ENCODE measurements at places on chromosomes 2 and 18. TPM values are rescaled to one million over a fixed set of nuclear protein-coding genes. Genes with fewer than 3 reads are reported as not detected.

The SPATA3 gene
- not detected for total RNA-seq

- no peaks in the 10 kb centered on the region for H3K4me1 ChIP-seq
- DNase-seq: no peak
- H3K27me3 ChIP-seq: no peaks in the 10 kb centered on the region
- no peak overlapping the region for H3K4me3 ChIP-seq
- no peaks in the 10 kb centered on the region for H3K36me3 ChIP-seq
Measured at GRCh38 chr2:206611191-206611590, 31.1 kb upstream of the FAM237A start.

DNA sequence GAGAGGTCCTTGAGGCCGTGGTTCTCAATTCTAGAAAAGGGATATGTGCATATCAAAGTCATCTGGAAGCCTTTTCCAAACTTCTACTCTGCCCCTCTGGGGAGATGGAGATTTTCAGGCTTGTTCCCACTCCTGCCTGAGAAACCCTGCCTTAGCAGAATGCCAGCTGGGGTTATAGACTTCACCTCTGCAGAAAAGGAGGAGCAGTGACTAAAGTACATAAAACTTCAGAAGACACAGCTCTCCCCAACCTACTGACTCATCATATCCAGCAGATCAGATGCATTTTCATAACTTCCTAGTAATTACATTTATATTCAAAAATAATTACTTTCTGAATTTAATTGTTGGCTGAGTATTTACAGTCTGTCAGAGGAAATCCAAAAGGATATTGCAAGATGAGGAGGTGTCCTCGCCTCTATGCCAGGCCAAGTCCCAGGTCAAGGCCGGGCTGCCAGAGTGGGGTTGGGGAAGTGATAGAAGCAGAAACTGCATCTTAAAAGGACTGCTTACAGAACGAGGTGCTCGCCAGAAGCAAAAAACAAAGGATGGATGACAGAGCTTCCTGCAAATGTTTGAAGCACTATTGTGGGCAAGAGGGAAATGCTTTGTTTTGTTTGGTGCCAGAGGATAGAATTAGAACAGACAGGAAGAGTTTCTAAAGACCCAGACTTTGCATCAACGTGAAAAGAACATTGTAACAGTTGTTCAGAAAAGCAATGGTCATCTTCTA lies 75.6 kb upstream of the APCDD1 start:
- no peak for DNase-seq
- H3K27ac ChIP-seq: peak overlapping the region; percentile 26
- no peak overlapping the region for H3K4me3 ChIP-seq
- no peaks in the 10 kb centered on the region for H3K4me1 ChIP-seq

DNA sequence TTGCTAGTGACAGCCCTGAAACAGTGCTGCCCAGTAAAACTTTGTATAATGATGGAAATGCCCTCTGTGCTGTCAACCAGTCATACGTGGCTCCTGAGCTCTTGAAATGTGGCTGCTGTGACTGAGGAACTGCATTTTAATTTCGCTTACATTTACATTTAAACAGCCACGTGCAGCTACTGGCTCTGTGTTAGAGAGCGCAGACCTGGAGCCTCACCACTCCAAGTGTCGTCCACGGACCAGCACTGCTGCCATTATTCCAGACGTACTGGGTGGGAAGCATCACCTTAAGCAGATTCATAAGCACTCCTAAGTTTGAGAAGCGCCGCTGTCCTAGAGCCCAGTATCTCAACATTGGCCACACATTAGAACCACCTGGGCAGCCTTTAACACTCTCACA lies 77.0 kb upstream of the MGAT4A start:
- H3K4me1 ChIP-seq: peaks cover 11% of the 10 kb centered on the region
- H3K27me3 ChIP-seq: no peaks in the 10 kb centered on the region
- no peak overlapping the region for H3K27ac ChIP-seq
- H3K36me3 ChIP-seq: no peaks in the 10 kb centered on the region
- DNase-seq: no peak

GRCh38 chr2:6336752-6337471 lies 528.8 kb downstream of the CMPK2 start:
- H3K36me3 ChIP-seq: no peaks in the 10 kb centered on the region
- H3K4me1 ChIP-seq: no peaks in the 10 kb centered on the region
- H3K27me3 ChIP-seq: no peaks in the 10 kb centered on the region
- no peak overlapping the region for H3K27ac ChIP-seq

DNA sequence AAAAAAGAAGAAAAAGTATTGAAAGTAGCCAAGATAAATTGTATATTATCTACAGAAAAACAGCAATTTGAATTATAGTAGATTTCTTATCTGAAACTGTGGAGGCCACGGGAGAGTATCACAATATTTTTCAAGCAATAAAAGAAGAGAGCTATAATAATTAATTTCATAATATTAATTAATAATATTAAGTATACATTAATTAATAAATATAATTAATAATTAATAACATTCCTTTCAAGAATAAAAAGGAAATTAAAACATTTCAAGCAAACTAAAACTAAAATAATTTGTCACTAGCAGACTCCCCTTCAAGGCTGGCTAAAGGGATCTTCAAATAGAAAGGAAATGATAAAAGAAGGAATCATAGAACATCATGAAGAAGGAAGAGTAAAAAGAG lies 372.7 kb upstream of the KYNU start:
- H3K27ac ChIP-seq: no peak overlapping the region
- no peaks in the 10 kb centered on the region for H3K36me3 ChIP-seq
- DNase-seq: no peak
- no peaks in the 10 kb centered on the region for H3K4me1 ChIP-seq
- no peak overlapping the region for H3K4me3 ChIP-seq

GRCh38 chr18:6648581-6648980 lies 80.9 kb upstream of the ARHGAP28 start:
- no peak for DNase-seq
- no peak overlapping the region for H3K27ac ChIP-seq
- H3K27me3 ChIP-seq: no peaks in the 10 kb centered on the region
- no peak overlapping the region for H3K4me3 ChIP-seq

GRCh38 chr2:9440058-9440727 lies 16.7 kb downstream of the CPSF3 start:
- no peak overlapping the region for H3K27ac ChIP-seq
- no peaks in the 10 kb centered on the region for H3K27me3 ChIP-seq
- no peak for DNase-seq
- H3K4me1 ChIP-seq: no peaks in the 10 kb centered on the region

DNA sequence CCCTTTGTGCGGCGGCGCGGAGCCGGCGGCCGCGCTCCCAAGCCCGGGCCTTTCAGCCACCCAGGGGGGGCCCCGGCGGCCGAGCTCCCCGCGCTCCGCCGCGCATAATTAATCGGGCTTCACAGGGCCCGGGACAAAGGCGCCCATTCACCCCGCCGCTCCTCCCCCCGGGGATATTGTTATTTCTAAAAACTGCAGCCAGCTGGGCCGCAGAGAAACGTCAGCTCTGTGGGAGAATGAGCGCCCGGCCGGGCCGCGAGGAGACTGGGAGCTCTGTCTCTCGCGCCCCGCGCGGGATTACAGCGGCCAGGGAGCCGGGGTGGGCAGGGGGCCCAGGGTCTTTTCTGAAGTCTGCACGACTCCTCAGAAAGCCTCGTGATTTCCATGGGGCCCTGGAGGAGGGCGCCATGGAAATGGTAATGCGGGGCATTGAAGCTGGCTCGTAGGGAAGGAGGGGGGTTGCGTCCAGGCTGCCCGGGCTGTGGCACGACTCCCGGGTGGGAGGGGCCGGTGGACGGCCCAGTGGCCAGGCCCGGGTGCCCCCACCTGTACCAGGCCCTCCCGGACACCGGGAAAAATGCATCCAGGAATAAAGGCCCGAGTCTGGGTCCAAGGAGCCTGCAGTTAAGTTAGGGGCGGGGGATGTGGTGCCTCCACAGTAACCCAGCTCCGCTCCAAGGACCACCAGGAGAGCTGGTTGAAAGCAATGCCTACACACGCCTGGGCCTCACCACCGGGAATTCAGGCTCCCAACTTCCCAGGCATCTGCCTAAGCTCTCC lies 125.3 kb downstream of the ZFP36L2 start:
- peaks cover 23% of the 10 kb centered on the region for H3K4me1 ChIP-seq
- H3K4me3 ChIP-seq: peak overlapping the region; percentile 40
- no peaks in the 10 kb centered on the region for H3K36me3 ChIP-seq
- H3K27ac ChIP-seq: peak overlapping the region; percentile 46
- peak; percentile 45 for DNase-seq
- H3K27me3 ChIP-seq: no peaks in the 10 kb centered on the region

DNA sequence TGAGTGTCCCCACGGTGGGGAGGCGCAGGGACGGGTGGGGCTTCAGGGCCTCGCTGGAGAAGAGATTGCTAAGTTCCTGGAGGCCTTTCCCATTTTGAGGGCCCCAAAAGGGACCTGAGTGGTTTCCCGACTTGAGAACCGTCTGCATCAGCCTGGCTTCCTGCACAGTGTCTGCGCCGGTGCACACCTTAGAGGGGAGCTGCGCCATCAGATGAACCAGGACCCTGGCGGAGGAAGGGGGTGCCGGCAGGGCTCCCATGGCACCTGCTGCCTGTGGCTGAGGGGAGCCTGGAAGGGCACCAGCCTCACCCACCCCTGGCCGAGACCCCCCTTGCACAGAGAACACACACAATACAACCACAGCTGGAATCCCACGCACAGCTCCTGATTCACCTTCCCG lies 465.1 kb upstream of the MYT1L start:
- no peak overlapping the region for H3K27ac ChIP-seq
- no peak overlapping the region for H3K4me3 ChIP-seq
- no peaks in the 10 kb centered on the region for H3K4me1 ChIP-seq
- H3K27me3 ChIP-seq: no peaks in the 10 kb centered on the region
- no peaks in the 10 kb centered on the region for H3K36me3 ChIP-seq
- DNase-seq: no peak

- H3K36me3 ChIP-seq: peaks cover 6% of the 10 kb centered on the region
- H3K27ac ChIP-seq: no peak overlapping the region
- DNase-seq: no peak
- H3K4me1 ChIP-seq: no peaks in the 10 kb centered on the region
- no peaks in the 10 kb centered on the region for H3K27me3 ChIP-seq
Measured at GRCh38 chr18:56973487-56973886, 173.4 kb upstream of the BOD1L2 start.

GRCh38 chr18:58545338-58546296 lies 83.3 kb downstream of the ALPK2 start:
- no peak overlapping the region for H3K4me3 ChIP-seq
- H3K27me3 ChIP-seq: no peaks in the 10 kb centered on the region
- peaks cover 5% of the 10 kb centered on the region for H3K4me1 ChIP-seq
- H3K36me3 ChIP-seq: no peaks in the 10 kb centered on the region
- H3K27ac ChIP-seq: no peak overlapping the region

DNA sequence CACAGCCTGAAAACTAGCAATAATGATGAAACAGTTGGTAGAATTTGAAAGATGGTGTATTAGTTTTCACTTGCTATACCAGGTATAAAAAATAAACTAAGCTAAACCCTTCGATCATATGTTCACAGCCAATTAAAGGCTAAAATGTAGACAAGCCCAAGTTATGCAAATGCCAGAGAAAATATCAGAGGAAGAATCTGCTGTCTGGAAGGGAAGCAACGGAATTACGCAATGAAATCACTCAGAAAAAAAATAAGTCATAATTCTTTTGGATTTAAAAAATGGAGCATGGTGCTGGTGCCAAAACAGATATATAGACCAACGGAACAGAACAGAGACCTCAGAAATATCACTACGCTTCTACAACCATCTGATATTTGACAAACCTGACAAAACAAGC lies 108.3 kb downstream of the ARL4C start:
- no peak for DNase-seq
- no peaks in the 10 kb centered on the region for H3K36me3 ChIP-seq
- no peaks in the 10 kb centered on the region for H3K27me3 ChIP-seq
- no peaks in the 10 kb centered on the region for H3K4me1 ChIP-seq

DNA sequence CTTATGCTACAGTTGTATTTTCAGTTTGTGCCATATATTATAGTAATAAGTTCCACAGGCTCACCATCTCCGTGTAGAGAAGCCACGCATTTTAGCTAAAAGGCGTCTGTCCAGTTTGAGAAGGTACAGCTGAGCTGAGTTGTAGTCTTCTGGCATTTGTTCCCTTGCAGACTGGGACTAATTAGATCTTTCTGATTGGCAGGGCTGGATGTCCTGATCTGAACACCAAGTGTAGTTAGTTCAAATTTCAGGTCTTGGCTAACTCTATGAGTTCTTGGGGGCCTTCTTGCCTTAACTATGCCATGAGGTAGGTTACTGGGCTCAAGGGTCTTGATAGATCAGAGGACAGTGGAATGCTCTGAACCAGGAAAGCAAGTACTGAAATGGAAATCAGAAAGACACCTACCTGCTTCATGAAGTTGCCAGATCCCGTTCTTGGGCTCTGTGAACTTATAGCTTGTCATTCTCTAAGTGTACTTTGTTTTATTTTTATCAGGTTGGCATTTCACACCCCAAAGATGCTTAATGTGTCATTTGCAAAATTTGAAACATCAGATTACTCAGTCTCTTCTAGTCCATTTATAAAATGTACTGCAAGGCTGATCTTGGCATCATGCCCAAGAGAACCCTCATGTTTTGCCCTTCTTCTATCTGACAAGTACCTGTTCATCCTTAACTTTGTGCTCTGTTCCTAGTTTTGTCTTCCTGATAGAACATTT lies 93.7 kb downstream of the PLCL1 start:
- no peaks in the 10 kb centered on the region for H3K27me3 ChIP-seq
- H3K27ac ChIP-seq: no peak overlapping the region
- DNase-seq: no peak

DNA sequence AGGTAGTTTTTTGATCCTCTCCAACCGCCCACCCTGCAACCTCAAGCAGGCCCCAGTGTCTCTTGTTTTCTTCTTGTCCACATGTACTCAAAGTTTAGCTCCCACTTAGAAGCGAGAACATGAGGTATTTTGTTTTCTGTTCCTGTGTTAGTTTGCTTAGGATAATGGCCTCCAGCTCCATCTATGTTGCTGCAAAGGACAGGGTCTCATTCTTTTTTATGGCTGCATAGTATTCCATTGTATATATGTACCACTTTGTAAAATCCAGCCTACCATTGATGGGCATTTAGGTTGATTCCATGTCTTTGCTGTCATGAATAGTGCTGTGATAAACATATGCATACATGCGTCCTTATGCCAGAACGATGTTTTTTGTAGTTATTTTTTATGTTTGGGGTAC lies 2.5 kb downstream of the CRYGC start:
- H3K36me3 ChIP-seq: no peaks in the 10 kb centered on the region
- no peaks in the 10 kb centered on the region for H3K27me3 ChIP-seq
- peaks cover 5% of the 10 kb centered on the region for H3K4me1 ChIP-seq
- H3K4me3 ChIP-seq: no peak overlapping the region
- no peak overlapping the region for H3K27ac ChIP-seq
